Hypothalamus (tissue), 51 donors: ENCODE measurements at places on chromosomes 2 and 18.

GRCh38 chr2:192186806-192187205 is 7.9 kb downstream of the TMEFF2 start:
- no peak for DNase-seq

DNA sequence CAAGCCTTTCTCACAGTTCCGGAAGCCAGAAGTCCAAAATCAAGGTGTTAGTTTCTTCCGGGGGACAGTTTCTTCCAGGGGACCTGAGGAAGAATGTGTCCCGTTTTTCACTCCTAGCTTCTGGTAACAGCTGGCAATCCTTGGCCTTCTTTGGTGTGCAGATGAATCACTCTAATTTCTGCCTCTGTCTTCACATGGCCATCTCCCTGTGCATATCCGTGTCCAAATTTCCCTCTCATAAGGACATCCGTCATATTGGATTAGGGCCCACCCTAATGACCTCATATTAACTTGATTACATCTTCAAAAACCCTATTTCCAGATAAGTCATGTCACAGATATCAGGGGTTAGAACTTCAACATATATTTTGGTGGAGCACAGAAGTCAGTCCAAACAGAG is 141.4 kb downstream of the ZEB2 start:
- no peak for DNase-seq

DNA sequence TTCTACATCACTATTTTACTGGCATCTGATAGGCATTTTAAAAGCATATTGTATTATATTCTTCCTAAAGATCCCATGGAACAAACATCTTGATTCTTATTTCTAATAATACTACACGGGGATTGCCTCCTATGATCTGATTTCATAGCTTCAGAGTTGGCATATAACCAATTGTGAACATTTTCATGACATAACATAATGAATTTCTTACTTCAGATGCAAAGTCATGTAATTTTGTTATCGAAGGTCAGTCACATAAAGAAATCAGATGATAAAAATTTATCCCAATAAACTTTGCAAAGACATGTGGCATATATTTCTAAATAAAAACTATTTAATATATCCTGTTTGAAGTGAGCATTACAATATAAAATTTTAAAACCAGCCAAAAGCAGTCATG is 93.3 kb downstream of the COL5A2 start:
- DNase-seq, result no peak

- DNase-seq, result no peak
Measured at GRCh38 chr2:207437136-207437523, 92.6 kb upstream of the CREB1 start.

- no peak for DNase-seq
Measured at GRCh38 chr2:216687646-216688045, 7.7 kb downstream of the IGFBP5 start.

GRCh38 chr2:1544478-1545069 is 131.3 kb downstream of the TPO start:
- no peak for DNase-seq

DNA sequence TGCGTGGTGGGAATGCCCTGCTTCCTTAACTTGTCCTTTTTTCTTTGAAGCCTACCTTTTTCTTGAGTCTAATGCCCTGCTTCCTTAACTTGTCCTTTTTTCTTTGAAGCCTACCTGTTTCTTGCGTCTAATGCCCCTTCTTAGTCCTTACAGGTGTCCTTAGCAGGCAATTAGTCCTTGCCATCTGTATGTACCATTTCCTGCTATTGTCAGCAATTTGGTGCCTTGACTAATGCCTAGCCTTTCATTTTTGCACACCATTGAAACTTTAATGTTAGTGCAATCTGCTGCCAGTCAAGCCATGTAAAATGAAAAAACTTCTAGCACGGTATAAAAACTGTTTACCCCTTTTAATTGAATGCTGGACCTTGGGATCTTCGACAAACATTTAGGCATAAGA is 4.3 kb downstream of the KDM3A start:
- DNase-seq, result no peak

GRCh38 chr18:39839782-39840181 is 2115.3 kb upstream of the PIK3C3 start:
- no peak for DNase-seq

DNA sequence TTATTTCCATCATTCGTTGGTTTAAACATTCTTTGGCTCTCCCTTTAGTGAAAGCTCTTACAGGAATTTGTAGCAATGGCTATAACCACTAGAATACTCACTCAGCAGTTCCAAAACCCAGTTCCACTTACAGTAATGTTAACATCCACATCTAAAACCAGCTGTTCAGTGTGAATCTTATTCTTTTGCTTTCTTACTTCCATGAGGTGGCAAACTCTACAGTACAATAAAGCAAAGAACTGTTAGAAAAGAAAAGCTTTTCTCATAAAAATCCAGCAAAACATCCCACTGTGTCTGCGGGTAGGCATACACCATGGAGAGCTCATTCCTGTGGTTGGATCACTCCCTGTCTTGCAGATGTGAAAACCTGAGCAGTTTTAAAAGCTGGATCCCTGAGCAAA is 147.1 kb downstream of the ARHGAP28 start:
- no peak for DNase-seq

GRCh38 chr2:86039178-86039962 is 66.3 kb downstream of the POLR1A start:
- no peak for DNase-seq

- DNase-seq, result no peak
Measured at GRCh38 chr18:75364512-75365253, 62.8 kb downstream of the SMIM21 start.

DNA sequence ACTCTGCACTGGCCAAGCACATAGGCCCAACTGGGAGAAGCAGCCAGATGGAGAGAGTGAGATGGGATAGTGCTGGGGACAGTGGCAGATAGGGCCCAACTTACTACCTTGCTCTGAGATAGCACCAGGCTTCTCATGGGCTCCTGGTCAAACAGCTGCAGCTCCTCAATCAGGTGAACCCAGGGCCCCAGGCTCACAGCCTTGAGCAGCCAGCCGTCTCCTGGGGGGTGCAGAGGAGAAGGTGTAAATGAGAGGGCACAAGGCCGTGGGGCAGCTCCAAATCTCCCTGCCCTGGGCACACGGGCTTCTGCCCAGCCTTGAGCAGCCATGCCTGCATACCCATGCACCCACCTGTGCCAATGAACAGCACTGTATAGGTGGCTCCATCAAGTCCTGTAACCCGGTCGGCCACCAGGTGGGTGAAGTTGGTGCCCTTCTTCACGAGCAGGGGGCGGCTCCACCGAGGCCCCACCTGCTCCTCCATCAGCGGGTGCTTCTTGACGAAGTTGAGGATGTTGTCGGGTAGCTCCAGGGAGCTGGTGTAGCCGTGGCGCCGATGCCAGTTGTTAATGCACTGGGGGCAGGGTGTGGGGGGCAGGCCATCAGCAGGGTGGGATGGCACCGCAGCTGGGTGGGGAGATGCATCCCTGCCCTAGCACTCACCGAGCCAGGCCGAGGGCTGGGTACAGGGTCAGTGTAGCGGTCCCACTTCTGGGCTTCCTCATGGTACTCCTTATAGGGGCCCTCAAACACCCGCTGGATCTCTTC is 5.9 kb upstream of the ANKRD39 start:
- no peak for DNase-seq

GRCh38 chr18:79118797-79119196 is 49.6 kb downstream of the ATP9B start:
- no peak for DNase-seq

DNA sequence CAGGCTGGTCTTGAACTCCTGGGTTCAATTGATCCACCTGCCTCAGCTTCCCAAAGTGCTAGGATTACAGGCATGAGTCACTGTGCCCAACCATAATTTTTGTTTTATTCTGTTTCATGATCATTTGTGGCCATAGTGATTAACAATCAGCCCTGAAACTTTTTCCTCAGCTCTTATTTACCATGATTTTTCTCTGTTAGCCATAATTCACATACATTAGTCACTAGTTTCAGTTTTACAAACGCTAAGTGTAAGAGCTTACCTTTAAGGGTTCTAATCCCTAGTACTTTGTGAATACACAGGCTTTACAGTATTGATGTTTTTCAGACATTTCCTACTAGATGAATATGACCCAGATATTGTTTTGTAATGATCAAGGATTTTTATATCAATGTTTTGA is 216.1 kb downstream of the DPP4 start:
- DNase-seq, result no peak

GRCh38 chr2:42598656-42599055 is 30.2 kb downstream of the MTA3 start:
- no peak for DNase-seq

GRCh38 chr18:31227497-31228229 is 65.0 kb upstream of the DSC1 start:
- no peak for DNase-seq
